CD4-positive, alpha-beta T cell treated with Interleukin-10 for 1 hour (primary cell): ENCODE measurements at places on chromosomes 4 and X.

DNA sequence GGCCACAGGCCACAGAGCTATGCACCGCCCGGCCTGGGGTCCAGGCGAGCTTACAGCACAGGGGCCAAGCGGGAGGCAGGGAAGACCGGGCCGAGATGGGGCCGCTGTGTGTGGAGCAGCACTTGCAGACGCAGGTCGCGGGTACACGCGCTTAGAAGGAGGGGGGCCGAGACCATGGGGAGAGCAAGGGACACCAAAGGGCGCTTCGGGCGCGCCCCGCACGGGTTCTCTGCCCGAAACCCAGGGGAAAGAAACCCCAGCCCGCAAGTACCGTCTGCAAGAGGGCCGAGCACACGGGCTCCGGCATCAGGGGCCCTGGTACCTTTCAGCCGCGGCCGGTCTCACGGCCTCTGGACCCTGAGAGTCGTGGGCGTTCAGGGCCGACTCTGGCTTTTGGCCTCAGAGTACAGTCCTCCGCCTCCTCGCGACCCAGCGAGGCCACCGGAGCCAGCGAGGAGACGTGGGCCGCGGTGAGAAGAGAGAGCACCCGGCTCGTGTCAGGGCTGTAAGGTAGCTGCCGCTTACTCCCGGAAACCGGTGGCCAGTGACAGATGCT is 342 bp downstream of the EOLA2 start:
- DNase-seq, result no peak

DNA sequence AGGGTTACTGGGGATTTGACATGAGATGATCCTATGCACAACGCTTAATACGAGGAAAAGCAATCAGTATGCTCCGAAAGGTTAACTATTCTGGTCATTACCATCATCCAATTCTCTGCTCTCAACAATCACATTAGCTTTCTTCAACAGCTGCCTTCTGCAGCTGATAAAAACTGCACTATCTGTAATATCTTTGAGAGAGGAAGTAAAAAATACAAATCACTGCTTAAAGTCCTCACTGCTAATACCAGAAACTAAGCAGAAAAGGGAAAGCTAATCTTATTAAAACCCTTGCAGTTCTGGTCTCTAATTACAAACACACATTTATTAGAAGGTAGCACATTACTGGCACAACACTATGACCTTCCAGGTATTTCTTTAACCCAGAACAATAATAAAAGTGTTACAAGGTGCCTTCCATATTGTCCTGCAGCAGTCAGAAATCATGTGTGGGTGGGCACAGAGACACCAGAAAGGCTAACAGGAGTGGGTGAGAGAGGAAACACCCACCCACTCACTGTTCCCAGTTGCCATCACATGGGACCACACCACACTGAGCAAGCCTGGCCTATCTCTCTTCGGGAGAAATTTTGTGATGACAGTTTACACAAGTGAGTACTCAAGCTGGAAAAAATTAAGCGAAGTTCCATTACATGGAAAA is 71.0 kb downstream of the RELL1 start:
- DNase-seq, result no peak

DNA sequence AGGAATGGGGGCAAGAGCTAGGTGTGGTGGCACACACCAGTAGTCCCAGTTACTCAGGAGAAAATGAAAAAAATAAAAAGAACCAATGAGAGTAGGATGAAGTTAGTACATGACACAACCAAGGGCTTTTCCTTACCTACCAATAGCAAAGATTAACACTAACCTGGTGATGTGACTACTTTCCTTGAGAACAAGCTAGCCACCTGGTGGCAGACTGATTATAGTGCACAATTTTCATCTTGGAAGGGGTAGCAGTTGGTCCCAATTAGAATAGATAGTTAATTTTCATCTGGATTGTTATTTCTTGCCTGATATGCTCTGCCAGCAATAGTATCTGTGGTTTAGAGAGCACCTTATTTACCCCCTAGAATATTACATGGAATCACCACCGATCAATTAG is 1216.8 kb upstream of the PABPC4L start:
- no peak for DNase-seq

DNA sequence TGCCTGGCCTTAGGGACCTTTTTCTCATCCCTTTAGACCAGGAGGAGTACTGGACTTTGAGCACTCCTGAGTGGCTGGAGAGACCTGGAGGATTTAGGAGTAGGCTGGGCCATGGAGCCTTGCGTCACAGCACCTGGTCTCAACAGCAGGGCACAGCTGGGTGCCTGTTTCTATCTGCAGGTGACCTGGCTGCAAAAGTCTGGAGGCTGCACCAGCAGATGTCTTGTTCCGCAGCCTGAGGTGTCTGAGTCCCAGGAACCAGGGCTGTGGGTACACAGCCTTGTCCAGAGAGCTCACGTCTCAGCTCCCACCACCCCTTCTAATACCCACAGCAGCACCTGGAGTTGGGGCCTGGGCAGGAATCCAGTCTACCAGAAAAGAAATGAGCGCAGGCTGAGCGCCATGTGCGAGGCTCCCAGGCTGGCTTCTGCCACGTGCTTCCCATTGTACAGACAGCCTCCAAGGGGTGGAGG is 5.0 kb upstream of the NSD2 start:
- DNase-seq, result no peak

GRCh38 chr4:60605646-60606354 is 594.3 kb upstream of the ADGRL3 start:
- DNase-seq, result no peak
